Thymus (tissue), 14 donors: ENCODE measurements at places on chromosomes 1 and 21. TPM values are rescaled to one million over a fixed set of nuclear protein-coding genes. Genes with fewer than 3 reads are reported as not detected.
A peak's percentile ranks its signal among the peaks of the same experiment; 100 is the strongest.

DNA sequence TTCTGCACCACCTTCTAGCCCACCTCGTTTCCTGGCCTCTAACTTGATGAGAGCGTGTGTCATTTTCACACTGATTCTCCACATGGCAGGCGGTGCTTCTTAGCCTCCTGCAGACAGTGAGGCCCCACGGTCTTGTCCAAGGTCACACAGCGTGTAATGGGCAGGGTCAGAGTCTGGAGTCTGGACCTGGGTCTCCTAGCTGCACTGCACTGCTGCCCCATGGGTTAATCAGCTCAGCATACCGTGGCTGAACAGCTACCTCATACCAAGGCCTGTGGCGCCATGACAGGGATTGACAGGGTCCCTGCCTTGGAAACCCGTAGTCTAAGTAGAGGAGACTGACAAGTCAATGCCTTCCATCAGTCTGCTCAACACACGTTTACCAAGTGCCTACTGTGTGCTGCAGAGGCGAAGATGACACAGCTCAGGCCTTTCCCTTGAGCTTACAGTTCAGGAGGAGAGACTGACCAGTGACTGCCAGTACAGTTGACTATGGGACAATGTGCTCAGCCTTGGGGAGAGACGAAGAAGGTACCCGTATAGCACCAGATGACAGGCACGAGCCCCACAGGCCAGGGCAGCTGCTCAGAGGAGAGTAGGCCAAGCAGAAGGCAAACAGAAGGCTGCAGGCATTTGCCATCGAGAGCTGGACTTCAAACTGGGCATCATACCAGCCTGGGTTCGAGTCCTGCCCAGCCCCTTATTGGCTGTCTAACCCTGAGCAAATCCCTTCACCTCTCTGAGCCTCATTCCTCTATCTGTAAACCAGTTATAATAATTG, 5.5 kb downstream of the PCSK9 start:
- no peak overlapping the region for H3K27ac ChIP-seq
- no peaks in the 10 kb centered on the region for H3K4me1 ChIP-seq
- peaks cover 32% of the 10 kb centered on the region for H3K27me3 ChIP-seq
- DNase-seq, result no peak
- no peak overlapping the region for H3K4me3 ChIP-seq

- H3K27me3 ChIP-seq, result no peaks in the 10 kb centered on the region
- no peaks in the 10 kb centered on the region for H3K4me1 ChIP-seq
- no peak overlapping the region for H3K4me3 ChIP-seq
- no peaks in the 10 kb centered on the region for H3K36me3 ChIP-seq
- no peak overlapping the region for H3K27ac ChIP-seq
- DNase-seq, result no peak
Observed at GRCh38 chr1:184648856-184649201, 105.8 kb downstream of the EDEM3 start.

DNA sequence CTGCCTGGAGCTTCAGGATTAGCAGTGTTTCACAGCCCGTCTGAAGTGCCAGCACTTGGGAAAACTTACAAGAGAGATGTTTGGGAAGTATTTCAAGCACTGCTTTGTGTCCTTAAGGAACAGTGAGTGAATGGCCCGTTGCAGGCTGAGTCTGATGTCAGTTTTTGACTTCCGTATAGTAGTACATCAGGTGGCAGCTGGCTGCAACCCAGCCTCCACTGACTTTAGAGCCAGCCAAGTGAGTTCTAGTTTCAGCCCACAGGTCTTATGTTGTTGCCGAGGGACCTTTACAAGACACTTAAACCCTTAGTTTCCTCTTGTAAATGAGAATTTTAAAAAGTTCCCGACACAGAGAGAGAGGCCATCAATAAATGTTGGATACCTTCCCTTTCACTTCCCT, 35.0 kb downstream of the UCK2 start:
- H3K4me1 ChIP-seq, result peaks cover 55% of the 10 kb centered on the region
- H3K27me3 ChIP-seq, result no peaks in the 10 kb centered on the region
- H3K36me3 ChIP-seq, result no peaks in the 10 kb centered on the region
- peak overlapping the region; percentile 73 for H3K27ac ChIP-seq

GRCh38 chr1:111404588-111404987, 22.9 kb downstream of the OVGP1 start:
- H3K27ac ChIP-seq, result no peak overlapping the region
- H3K27me3 ChIP-seq, result no peaks in the 10 kb centered on the region
- H3K36me3 ChIP-seq, result no peaks in the 10 kb centered on the region
- peak; percentile 13 for DNase-seq
- H3K4me3 ChIP-seq, result no peak overlapping the region
- H3K4me1 ChIP-seq, result peaks cover 8% of the 10 kb centered on the region

GRCh38 chr1:204286831-204287421, 72.8 kb downstream of the PLEKHA6 start:
- no peaks in the 10 kb centered on the region for H3K27me3 ChIP-seq
- H3K4me3 ChIP-seq, result peak overlapping the region; percentile 19
- peak; percentile 78 for DNase-seq
- no peaks in the 10 kb centered on the region for H3K36me3 ChIP-seq
- peaks cover 10% of the 10 kb centered on the region for H3K4me1 ChIP-seq

The TLR5 gene
- polyA plus RNA-seq, result 3.4 TPM

The FCRL5 gene
- 8.1 TPM for polyA plus RNA-seq

The HMCN1 gene
- 0.50 TPM for polyA plus RNA-seq

The AMY2A gene
- polyA plus RNA-seq, result 0.34 TPM

The PYGO2 gene
- polyA plus RNA-seq, result 24.5 TPM

The AK5 gene
- polyA plus RNA-seq, result 2.0 TPM
